ENCODE measurements at places on chromosomes 4 and X.

GRCh38 chr4:4364486-4365208 is 22.3 kb upstream of the NSG1 start:
- DNase-seq: no peak

DNA sequence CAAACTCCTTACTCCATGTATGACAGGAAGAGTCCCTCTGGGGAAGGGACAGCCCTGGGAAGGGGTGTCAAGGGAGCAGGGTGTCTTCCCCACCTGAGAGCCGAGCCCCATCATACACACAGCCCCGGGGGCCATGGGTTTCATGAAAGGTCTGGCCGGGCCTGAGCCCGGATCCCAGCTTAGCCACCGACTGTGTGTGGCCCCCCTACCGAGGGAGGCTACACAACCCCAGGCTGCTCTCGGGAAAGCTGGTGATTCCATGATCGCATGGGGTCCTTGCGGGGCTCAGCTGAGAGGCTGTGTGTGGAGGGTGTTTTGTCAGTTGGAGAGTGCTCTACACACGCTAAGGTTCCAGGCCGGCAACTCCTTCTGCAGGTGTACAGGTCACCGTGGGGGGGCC is 55.6 kb downstream of the SORCS2 start:
- DNase-seq: no peak

DNA sequence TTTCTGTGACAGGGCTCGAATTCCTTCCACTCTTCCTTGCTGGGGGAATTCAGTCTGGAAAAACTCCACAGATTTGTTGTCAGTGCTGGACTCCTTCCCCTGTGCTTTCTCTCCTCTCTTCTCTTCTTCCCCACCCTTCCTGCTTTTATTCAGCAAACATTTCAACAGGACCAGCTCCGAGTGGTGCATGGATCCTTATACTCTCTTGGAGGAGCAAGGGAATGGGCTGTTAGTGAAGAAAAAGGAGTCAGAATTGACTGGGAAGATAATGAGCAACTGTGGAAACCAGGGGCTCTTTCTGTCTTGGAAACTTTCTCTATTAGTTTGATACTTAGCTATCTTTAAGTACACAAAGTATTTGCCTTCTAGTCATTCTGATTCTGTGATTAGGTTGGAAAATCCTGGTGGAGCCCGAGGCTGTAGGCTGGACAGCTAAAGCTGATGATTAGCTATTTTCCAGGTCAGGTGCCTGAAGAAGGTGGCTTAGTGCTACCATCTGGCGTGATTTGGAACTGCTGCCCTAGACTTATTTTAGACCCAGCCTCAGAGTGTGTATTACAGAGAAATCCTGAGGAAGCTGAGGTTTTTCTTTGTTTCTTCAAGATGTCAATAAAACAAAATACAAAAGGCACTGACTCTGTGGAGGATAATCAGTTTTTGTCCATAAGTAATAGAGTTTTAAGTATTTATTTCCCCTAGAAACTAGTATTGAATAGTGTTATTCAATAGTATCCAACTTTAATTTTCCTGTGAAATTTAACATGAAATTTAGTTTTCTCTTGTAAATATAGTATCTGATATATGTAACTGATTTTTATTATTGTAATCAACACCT is 38.4 kb downstream of the NAP1L5 start:
- DNase-seq: peak; percentile 73

DNA sequence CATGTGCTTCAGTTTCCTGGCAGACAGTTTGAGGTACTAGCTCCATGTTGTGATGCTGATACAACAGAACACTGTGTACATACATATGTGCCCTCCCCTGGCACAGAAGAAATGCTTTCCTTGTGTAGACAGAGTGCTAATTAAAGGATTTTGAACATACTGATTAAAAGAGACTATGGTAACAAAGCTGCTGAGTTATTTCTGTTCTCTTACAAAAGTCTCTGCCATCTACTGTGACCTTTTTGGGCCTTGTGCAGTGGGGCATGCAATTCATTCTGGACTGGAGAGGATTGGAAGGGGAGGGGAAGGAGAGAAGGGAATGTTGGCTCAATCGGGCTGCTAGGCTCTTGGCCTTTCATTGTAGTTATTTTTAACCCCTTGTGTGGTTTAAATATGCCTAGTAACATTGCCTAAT is 6.0 kb downstream of the PDLIM5 start:
- DNase-seq: no peak

- no peak for DNase-seq
Observed at GRCh38 chr4:107036584-107037198, 578 bp upstream of the DKK2 start.

GRCh38 chr4:7330031-7330596 is 104.6 kb downstream of the PSAPL1 start:
- DNase-seq: no peak

Measured in RKO (cell line).